ENCODE measurements at places on chromosomes 2 and 18.

DNA sequence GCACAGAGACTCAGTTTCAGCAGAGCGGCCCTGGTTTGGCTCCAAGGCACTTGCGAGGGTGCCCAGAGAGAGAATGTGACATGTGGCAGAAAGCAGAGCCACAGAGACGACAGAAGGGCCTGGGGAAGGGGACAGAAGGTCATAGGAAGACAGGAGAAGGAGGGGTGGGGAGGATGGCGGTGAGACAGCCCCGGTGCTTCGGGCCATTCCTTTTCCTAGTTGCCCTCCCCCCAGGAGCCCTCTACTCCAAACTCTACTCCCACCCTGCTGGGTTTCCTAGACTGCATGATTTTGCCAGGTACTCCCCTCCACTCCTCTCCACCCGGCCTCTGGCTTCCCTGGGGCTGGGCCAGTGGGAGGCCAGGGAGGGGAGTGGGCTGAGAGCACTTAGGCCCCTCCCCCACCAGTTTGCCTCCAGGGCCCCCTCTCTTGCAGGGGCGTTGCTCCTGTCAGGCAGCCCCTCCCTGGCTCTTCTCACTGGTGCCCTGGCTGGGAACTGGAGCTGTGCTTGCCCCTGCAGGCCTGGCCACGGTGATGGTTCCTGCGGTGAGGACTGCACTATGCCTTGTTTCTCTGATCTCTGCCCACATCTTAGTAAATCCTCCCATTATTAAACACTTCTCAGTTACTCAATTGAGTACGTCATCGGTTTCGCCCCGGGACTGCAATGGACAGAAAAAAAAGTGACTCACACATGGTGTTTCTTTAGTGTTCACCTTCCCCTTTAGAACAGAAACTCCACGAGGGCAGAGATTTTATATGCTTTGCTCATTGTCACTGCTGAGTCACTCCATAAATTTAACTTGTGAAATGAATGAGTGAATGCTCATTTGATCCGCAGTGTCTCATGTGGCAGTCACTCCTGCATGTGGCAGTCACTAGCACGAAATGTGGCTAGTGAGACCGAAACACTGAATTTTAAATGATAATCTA lies 58.7 kb upstream of the SP3 start:
- DNase-seq = peak; percentile 58

DNA sequence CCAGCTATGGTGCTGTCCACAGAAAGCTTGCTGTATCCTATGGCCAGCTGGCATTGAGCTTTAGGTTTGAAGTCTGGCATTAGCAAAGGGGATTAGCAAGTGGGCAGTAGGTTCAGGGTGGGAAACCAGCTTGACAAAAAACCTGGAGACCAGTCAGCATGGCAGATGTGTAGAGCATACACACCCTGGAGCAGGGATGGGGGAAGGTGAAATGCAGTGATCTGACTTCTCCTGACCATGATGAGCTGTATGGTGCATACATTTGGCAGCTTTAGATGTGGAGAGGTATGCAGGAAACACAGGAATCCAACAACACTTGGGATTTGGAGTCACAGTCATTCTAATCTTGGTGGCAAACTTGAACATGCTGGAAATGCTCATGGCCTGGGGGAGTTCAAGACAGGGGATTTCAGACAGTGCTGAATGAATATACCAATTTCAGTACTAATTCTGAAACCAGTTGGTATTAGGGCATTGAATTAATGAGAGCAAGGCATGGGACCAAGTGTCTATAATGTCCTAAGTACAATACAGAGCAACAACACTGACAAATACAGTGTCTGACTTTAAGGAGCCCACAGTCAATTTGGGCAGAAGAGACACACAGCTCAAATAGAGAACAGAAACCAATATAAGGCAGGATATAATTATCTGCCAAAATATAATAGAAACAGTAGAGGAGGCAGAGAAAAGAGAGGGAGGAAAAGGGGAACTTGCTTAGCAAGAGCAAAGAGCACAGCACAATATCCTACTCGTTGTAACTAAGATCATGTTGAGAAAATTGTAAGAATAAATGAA lies 11.8 kb downstream of the ARHGAP15 start:
- no peak for DNase-seq

DNA sequence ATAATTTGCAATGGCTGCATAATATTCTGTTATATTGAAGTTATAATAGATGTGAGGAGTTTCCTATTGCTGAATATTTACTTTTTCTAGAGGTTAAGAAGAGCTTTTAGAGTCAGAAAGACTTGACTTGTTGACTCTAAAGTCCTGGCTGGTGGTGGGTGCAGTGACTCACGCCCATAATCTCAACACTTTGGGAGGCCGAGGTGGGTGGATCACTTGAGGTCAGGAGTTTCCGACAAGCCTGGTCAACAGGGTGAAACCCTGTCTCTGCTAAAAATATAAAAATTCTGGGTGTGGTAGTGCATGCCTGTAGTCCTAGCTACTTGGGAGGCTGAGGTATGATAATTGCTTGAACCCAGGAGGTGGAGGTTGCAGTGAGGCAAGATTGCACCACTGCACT lies 33.9 kb upstream of the ATIC start:
- no peak for DNase-seq

- no peak for DNase-seq
Observed at GRCh38 chr18:12924616-12925015, 23.2 kb upstream of the SEH1L start.

GRCh38 chr2:170307052-170307451 lies 129.1 kb downstream of the MYO3B start:
- DNase-seq = no peak

DNA sequence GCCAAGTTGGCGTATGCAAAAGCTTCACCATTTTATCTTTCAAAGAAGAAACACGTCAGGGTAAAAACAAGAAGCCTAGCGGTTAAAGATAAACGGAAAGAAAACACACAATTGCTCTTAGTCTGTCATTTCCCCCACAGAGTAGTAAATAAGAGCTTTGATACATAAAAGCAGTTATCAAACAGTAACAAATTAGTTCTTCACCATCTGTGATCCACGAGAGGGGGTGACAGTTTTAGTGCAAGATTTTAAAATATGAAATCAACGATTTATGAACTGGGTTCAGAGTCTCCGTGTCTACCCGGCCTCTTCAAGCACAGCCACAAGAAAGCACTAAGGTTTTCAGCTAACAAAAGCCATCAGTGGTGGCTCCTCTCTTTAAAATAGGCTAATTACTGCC lies 703.9 kb upstream of the ID2 start:
- DNase-seq = no peak

DNA sequence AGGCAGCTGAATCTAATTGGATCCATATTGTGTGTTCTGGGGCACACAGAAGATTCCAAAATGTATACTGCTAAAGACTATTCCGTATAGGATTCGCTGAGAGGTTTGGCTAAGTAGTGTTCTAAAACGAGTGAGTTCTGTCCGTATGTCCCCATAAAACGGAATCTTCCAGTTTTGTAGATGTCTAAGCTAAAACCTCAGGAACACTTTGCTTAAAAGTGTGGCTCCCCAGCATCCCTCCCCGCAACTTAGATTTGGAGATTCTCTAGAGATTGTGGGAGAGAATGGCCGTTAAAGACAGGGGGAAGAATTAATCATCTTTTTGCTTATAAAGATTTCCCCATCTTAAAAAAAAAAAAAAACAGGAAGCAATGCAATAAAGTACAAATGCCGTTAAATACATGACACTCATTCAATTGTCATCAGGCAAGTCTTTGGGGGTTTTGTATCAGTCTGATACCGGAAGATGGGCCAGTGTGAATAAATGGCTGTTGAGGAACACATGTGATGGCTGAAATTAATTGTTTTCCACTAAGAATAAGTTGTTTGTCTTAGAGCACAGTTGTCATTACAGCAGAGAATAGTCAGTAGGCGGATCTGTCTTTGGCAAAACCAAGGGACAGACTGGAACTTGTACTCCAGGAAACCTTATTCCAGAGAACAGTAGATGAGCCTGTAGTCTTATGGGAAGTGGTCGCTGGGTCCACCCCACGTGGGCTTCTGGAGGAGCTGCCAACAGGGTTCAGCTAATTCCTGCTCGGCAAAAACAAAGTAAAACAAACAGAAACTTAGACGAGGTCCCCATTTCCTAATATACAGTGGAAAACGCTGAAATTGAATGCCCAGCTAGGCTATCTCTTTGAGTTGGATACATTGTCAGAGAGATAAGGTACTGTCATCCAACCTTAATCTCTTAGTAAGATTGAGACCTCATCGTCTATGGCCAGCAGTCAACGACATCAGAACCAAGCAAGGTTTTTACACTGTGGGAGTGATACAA lies 1.7 kb downstream of the EMILIN2 start:
- peak; percentile 43 for DNase-seq

DNA sequence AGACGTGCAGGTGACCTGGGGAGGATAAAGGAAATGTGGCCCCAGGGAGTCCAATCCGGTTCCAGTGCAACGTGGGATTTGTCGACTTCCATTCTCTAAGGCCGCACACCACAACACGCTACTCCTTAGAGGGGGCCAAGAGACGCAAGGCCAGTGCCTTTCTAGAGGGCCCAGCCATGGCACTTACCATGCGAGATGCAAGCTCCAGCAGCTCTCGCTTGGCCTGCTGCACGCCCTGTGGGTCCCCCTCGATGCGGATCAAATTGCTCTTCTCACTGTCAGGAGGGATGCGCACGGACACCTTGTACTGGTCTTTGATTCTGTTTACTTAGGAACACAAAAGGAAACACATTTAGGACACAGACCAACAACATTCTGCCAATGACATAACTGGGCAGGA lies 61.2 kb downstream of the ANO7 start:
- DNase-seq = no peak

DNA sequence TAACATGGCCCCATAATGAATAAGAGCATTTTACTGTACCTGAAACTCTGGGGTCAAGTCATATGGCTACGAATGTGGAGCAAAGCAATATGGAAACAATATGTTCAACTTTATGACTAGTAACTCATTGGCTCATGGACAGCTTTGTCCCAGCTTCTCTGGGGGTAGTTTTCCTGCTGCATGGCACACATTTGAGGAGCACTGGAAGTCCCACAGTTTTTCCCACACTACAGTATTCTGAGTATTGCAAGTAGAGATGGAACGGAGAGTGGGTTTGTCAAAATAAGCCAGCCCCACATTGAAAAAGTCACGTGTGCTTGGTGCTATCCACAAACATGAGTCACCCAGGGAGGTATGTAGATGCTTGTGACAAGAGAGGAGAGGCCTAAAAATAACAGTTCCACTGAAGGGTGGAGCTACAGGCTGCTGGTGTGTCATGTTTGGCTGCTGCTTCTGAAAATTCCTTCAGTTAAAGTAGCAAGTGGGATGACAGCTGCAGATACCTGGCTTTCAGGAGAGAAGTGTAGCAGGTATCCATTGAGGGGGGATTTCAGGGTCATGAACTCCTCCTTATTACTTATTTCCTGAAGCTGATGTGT lies 48.2 kb upstream of the CTAGE1 start:
- DNase-seq = no peak

DNA sequence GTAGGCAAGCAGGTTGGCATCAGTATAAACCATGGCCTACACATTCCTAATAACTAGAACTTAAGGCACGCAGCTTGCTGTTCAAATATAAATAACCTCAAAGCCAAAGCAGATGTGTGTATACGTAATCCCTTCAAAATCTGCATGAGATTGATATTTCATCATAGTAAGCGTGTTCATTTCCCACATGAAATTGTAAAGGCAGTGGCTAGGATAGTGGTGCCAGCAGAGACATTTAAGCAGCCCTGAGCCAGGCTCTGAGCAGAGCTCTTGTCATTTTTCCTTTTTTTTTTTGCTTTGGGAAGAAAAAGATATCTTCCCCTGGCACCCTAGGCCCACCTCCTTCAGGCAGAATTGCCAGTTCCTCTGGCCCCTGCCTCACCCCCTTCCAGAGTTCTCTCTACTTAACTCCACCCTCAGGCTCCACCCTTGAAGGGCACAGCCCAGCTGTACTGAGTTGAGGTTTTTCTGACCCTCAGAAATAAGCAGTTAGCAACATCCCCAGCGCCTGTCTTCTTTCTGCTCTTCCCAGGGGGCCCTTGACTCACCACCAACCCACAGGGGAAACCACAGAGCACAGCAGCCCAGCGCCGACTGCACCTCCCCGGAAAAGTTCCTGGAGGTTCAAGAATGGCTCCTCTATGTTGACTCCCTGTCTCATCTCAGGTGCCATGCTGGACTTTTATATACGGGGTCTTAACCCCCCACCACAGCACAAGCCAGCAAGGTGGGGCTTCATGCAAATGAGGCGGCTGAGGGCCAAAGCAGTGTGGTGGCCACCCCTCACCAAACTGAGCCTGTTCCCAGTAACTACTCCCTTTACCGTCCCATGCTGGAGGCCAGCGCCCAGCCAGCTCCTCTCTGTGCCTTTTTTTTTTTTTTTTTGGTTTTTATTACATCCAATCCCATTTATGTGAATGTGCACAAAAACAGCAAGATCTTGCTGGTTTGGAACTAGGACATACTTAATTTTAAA lies 84.7 kb downstream of the EHD3 start:
- no peak for DNase-seq

GRCh38 chr2:216475767-216476166 lies 22.9 kb upstream of the RPL37A start:
- no peak for DNase-seq

GRCh38 chr2:22020091-22020742 lies 896.4 kb downstream of the TDRD15 start:
- DNase-seq = no peak

DNA sequence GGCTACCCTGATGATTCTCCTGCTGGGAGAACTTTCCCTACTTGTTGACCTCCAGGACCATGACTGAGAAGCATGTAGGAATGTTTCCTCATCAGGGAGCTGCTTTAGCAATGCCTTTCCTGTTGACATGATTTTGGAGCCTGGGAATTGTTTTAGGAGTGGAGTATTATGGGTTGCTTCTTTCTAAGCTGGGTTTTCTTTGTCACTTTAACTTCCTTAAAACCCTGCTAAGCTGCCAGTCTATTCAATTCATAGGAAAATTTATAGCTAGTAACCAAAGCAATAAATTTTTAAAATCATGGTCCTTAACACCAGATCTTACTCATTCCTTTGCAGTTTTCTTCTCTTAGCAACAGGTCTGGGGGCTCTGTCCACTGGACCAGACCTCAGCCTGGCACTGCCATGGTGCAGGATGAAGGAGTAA lies 125.6 kb upstream of the TACR1 start:
- no peak for DNase-seq

Data from brain (organoid and tissue), 16 donors.